Kidney (tissue), 22 donors: ENCODE measurements at places on chromosomes 2 and 18. TPM values are rescaled to one million over a fixed set of nuclear protein-coding genes. Genes with fewer than 3 reads are reported as not detected.

- no peak for DNase-seq
Measured at GRCh38 chr2:60246583-60246982, 306.9 kb downstream of the BCL11A start.

DNA sequence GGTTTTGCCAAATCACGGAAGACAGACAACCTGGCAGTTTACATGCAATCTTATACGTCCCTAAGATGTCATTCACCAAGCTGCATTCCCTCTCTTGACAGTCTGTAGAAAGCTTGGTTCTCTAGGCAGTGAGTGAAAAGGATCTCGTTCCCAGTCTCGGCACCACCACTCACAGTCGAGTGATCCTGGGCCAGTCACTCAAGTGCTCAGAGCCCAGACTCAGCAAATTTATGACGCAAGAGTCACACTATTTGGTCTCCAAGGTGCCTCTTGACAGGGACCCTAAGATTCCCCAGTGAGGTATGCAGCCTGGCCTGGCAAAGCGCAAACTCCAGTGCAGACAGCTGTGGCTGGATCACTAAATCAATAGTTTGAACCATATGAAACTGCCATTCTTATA lies 77.9 kb downstream of the EIPR1 start:
- DNase-seq: no peak

KIF5C gene
- polyA plus RNA-seq: 1.0 TPM

SERPINB12 gene
- not detected for polyA plus RNA-seq

LRRTM4 gene
- polyA plus RNA-seq: not detected

- DNase-seq: no peak
Measured at GRCh38 chr2:121599963-121600651, 49.2 kb downstream of the CLASP1 start.

DSG3 gene
- not detected for polyA plus RNA-seq

ASB18 gene
- not detected for polyA plus RNA-seq

DNA sequence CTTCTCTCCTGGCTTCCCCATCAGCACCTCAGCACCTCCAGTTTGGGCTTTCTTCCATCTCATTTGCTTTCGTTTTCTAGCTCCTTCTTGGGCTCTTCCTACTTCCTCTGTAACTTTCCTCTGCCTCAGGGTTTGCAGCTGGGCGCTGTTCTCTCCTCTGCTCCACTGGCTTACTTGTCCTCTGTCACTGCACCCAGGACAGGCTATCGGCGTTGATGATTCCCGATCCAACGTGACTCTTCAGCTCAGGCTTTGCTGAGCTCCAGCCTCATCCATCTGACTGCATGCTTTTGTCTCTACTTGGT lies 362.4 kb downstream of the CYRIA start:
- no peak for DNase-seq

GRCh38 chr2:14896330-14897030 lies 264.0 kb downstream of the LRATD1 start:
- DNase-seq: no peak

DNA sequence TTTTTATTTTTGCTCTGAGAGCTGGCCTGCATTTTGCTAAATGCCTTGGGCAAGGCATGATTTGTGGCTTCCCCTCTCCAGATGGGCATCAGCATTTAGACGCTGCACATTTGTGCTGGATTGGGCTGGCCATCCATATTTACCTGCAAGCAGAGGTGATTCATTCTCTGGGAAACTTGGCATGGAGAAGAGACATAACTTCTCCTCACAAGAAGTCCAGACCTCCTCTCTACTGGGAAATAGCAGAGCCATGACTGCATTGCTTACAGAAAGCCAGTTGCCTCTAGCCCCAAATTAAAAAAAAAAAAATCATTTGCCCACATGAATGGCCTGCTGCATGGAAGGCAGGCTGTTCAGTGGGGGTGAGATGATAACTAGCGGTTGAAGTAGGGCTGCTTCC lies 120.1 kb downstream of the ACTR3 start:
- no peak for DNase-seq

DNA sequence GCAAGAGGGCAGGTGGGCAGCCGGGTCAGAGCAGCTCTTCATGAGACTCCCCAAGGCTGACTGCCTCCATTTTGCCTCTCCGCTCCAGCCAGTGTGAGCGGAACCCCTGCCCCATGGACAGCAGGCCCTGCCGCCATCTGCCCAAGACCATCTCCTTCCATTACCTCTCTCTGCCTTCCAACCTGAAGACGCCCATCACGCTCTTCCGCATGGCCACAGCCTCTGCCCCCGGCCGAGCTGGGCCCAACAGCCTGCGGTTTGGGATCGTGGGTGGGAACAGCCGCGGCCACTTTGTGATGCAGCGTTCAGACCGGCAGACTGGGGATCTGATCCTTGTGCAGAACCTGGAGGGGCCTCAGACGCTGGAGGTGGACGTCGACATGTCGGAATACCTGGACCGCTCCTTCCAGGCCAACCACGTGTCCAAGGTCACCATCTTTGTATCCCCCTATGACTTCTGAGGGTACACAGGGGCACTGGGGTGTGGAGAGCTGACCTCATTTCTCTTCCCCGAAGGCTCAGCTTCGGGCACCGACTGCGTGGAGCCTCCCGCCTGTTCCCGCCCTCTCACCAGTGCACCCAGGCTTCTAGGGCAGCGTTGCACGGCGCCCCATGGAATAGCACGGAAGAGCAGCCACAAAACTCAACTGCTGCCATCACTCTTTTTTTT lies 49.0 kb downstream of the FBLN7 start:
- no peak for DNase-seq

- peak; percentile 21 for DNase-seq
Measured at GRCh38 chr2:7905756-7906155, 776.1 kb upstream of the ID2 start.

CNDP1 gene
- polyA plus RNA-seq: 2.9 TPM

TMEM182 gene
- 4.2 TPM for polyA plus RNA-seq

DNA sequence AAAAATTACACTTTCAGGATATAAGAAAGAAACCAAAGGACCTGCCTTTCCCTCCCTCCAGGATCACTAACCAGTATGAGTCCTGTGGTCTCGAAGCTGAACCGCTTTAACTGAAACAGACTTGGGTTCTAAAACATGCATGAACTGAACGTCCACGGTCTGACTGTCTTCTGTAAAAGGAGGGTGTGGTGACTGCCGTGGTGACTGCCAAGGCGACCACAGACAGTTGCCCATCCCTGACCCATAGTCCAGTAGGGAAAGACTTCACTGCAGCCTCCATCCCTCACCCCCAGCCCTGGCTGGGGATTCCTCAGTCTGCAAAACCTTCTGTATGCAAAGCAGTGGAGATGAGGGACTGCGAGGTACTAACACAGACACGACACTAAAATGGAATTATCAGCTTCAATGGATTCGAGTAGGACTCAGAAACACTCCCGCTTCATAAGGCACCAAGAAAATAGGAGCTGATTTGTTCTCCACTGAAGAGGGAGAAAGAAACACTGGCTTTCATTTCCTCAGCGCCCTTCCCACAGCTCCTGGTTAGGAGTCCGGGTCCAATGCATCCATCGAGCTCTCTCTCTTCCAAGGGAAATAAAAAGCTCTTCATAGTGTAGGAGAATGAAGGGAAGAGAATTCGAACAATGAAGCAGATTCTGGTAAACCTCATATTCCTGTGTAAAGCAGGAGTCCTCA lies 197.2 kb downstream of the HDAC4 start:
- no peak for DNase-seq

MREG gene
- 3.6 TPM for polyA plus RNA-seq

GAREM2 gene
- 1.2 TPM for polyA plus RNA-seq

DNA sequence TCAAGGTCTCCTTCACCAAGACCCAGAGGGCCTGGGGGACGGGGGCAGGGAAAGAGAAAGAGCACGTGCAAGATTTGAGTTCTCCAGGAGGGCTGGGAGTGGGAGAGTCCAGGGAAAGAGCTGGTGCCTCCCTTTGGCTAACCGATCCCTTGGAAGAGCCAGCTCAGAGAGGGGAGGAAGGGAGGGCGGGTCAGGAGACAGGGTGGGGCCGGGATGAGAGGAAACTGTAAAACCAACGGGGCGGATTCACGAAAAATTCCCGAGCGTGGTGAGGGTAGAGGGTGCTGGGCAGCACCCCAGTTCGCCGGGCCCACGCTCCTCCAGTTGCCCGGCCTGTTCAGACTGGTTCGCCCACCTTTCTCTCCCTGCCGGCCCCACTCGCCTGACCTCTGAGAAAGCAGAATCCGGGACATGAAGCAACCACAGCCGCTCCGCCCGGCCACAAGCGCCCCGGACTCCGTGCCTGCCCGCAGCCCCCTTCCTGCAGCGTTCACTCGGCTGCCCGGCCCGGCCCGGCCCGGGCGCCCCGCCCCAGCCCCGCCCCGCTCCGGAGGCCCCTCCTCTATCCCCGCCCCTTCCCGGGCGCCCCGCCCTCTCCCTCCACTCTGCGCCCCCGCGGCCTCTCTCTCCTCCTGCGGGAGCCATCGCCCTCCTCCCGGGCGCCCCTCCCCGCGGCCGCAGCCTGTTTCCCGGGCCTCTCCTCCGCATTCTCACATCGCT lies 230.9 kb upstream of the SMAD2 start:
- peak; percentile 95 for DNase-seq

GRCh38 chr2:124692707-124693106 lies 667.6 kb downstream of the CNTNAP5 start:
- DNase-seq: no peak

GRCh38 chr2:67510745-67511144 lies 113.6 kb downstream of the ETAA1 start:
- peak; percentile 20 for DNase-seq

DNA sequence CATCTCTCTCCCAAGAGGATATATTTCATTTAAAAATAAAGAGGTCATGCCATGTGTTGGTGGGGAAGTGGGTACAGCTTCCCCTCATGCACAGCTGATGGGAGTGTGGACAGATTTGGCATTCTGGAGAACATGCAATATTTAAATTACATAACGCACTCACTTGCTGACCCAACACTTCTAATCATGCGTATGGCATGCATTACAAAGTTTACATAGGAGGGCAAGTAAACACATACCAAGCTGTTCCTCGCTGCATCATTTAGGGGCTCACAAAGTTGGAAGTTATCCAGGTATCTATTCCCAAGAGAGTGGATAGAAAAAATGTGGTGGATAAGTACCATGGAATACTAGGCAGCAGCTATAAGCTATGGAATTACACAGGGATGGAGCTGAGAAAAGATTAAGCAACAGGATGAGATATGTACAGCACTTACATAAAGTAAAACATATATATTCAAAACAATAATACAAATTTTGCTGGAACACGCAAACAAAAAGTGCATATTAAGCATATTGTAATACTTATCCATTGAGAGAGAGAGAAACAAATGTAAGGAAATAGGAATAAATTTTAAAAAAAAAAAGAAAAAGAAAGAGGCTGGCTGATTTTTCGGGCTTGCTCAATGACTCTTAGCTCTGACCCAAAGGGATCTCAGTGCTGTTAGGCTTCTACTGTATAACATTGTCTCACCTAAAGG lies 11.0 kb downstream of the CYP1B1 start:
- DNase-seq: no peak

TNS1 gene
- polyA plus RNA-seq: 44.8 TPM

REG3G gene
- polyA plus RNA-seq: 19.4 TPM

CNGA3 gene
- polyA plus RNA-seq: not detected

GRCh38 chr2:67516362-67516761 lies 119.2 kb downstream of the ETAA1 start:
- peak; percentile 34 for DNase-seq

GRCh38 chr2:30026091-30027055 lies 105.0 kb upstream of the ALK start:
- DNase-seq: peak; percentile 77

- DNase-seq: peak; percentile 78
Measured at GRCh38 chr2:8544786-8545694, 136.8 kb upstream of the ID2 start.
